Epithelial cell of prostate (primary cell): ENCODE measurements at places on chromosomes 12 and 14.

DNA sequence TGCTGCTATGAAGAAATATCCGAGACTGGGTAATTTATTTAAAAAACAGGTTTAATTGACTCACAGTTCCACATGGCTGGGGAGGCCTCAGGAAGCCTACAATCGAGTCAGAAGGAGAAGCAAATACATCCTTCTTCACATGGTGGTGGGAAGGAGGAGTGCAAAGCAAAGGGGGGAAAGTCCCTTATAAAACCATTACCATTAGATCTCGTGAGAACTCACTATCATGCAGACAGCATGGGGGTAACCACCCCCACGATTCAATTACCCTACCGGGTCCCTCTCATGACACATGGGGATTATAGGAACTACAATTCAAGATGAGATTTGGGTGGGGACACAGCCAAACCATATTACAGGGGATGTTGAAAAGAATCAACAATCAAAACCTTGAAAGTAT, 74.9 kb downstream of the PPM1H start:
- DNase-seq: no peak

GRCh38 chr12:42326541-42327226, 717 bp downstream of the PPHLN1 start:
- DNase-seq: no peak

- DNase-seq: no peak
Measured at GRCh38 chr12:19681007-19681406, 241.7 kb downstream of the AEBP2 start.

DNA sequence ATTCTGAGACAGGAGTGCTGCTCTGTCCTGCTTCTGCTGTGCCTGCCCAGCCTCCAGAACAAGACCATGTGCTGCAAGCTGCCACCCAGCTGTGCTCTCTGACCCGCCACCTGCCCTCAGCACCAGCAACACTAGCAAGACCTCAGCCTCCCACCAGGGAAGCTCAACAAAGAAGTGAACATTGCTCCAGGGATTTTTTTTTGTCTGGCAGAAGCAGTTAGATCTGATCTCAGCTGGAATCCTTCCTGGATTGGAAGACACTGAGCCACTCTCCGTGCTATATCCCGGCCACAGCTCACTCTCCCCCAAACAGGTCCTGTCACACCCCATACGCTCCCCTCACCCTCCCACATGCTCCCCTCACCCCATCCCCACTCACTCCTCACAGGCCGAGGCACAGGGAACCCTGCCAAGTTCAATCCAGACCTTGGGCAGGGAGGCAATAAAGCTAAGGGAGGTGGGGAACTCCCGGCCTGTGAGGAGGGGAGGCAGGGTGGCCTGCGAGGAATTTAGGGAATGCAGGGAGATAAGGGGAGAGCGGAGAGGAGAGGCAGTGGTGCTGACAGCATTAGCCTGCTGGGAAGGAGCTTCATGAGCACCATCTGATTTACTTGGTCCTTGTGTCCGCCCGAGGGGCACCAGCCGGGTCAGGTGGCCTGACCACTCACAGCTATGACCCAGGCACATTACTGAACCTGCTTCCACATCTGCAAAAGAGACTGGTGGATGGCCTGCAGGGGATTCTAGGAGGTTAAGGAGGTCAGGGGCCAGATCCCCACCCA, 29.7 kb downstream of the CCDC85C start:
- no peak for DNase-seq

GRCh38 chr12:20946732-20947131, 136.2 kb downstream of the SLCO1B3 start:
- DNase-seq: no peak

DNA sequence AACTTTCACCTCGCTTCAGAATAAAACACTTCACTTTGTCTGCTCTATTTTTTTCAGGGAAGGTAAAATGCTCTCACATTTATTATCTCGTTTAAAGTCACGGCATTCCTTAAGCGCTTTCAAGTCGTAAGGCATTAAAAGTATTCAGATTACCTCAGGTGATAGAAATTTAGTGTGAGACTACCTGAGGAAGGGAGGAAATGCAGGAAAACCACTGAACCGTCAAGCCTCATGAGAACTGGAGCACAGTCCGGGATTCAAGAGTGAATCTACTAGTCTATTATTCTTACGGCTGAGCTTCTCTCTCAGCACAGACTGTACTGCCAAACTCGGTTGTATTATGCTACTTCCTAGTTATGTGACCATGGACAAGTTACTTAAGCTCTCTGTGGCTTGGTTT, 8.3 kb upstream of the PPFIBP1 start:
- no peak for DNase-seq

- no peak for DNase-seq
Measured at GRCh38 chr14:72443991-72444441, 449.9 kb downstream of the DPF3 start.

DNA sequence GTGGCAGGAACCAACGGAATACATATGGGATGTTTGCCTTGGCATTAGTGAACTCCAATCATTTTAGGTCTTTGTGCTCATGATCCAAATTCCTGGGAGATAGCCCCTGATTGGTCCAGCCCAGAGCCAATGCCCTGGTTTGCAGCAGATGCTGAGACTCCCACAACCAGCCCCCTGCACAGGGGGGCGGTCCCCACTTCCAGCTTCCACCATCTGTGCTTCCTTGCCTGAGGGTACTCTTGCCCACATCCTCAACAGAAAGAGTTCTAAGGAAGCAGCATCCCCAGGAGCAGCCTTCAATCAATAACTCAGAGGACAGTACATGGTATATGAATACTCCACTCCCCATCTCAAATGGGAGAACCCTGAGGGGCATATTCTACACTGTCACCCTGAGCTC, 39.7 kb upstream of the FICD start:
- DNase-seq: no peak

- no peak for DNase-seq
Measured at GRCh38 chr12:15520083-15520482, 197.8 kb downstream of the PTPRO start.

DNA sequence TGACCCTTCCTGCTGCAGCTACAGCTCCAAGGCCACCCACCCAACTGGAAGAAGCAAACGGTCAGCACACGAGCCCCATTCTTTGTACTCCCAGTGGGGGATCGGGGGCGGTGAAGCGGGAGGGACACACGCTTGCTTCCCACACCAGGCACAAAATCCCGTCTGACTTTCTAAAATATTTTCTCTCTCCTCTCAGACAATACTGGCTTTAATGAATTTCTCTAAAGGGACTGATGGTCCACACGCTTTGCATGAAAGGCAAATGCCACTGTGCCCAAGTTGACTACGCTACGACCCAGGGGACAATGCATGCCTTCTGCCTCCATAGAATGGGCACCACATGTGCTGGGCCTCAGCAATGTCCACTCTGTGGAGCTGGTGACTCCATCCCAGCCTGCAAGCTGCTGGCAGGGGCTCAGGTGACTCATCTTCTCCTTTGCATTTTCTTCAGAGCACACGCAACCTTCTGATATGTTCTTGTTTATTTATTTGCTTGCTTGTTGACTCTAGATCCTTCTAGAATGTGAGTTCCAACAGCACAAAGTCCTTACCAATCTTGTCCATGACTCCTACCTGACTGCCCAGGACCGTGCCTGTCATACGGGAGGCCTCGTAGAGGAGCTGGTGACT, 15.6 kb downstream of the SYNE3 start:
- peak; percentile 20 for DNase-seq

DNA sequence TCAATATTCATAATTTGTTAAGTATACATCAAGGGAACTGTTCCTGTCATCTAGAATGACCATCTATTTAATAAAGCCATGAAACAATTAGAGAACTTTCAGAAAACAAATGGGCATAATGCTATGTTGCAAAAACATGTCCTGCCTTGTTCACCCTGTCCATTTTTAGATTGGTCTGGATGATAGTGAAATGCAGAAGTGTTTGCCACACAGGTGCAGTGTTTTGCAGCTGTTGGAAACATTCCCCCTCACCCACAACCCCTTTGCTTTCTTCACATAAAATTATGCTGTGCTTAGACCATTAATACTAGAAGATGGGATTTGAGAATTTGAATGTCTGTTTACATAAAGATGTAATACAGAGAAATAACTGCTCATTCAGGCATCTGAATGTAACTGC, 36.5 kb downstream of the LEMD3 start:
- no peak for DNase-seq

DNA sequence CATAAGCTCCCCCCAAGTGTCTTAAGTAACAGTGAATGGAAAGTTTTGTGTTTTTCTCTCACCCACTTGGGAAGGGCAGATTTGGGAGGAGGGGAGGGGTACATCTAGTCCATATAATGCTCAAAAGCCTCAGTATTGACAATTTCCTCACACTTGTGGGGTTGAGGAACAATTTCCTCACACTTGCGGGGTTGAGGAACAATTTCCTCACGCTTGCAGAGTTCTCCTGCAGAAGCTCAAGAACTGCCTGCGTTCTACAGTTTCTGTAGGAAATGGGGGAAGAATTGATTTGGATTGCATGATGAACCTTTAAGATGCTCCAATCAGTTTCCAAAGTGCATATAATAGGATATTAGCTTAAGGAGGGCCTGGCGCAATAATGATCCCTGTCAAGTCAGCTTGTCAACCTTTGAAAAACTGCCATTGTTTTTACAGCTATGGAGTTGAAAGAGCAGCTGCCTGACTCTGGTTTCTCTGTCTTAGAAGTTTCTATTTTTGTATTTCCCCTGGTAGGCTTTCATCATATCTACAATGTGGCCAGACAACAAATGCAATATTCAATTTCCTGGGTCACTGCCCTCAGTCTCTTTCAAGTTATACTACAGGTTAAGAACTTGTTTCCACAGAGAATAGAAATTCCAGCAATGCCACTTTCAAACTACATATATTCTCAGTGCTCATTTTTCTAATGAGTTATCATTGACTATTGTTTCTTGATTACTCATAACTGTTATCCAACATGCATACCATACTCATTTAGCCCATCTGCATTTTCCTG, 66.5 kb downstream of the PLEKHG7 start:
- no peak for DNase-seq
